ENCODE measurements at places on chromosomes 3 and 15. TPM values are rescaled to one million over a fixed set of nuclear protein-coding genes. Genes with fewer than 3 reads are reported as not detected.

- DNase-seq: no peak
Measured at GRCh38 chr15:31294067-31294466, 32.6 kb upstream of the KLF13 start.

DZIP3 gene
- 5.9 TPM for total RNA-seq

MASP1 gene
- not detected for total RNA-seq

XCR1 gene
- total RNA-seq: not detected

DNA sequence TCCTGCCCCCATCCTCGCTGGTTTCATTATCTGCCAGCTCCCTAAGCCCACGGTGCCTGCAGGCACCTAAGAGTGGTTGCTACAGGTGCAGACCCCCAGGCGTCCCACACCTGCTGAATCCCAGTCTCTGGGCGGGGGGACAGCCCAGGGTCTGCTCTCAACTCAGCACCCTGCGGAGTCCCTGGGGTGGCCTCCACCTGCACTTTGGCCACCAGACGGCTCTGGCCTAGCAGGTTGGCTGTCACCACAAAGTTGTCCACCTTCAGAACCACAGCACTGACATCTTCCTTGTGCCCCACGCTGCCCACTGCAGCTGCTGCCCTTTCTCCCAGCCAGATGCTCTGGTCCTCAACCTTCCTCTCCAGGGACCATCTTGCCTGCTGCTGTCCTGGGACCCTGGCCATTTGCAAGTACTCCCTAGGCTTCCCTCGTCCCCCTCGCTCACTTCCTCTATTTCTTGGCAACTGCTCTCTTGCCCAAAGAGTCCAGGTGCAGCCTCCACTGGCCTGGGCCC, 34.9 kb upstream of the SNRPA1 start:
- DNase-seq: no peak

DNA sequence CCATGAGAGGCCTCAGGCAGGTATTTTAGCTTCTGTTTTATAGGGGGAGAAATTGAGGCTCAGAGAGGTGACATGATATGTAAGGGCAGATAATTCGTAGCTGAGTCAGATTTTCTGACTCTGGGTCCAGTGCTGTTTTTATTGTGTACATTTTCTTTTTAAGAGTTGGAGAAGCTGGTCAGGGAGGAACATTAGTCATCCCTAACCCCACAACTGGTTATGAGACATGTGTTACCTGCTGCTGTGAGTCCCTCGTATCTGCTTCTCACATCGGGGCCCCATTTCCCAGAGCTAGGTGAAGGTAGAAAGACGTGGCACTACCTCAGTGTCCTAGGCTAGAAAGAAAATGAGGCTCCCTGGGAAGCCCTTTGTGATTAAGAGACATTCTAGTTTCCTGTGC, 28.6 kb downstream of the GALNT15 start:
- DNase-seq: no peak

DNA sequence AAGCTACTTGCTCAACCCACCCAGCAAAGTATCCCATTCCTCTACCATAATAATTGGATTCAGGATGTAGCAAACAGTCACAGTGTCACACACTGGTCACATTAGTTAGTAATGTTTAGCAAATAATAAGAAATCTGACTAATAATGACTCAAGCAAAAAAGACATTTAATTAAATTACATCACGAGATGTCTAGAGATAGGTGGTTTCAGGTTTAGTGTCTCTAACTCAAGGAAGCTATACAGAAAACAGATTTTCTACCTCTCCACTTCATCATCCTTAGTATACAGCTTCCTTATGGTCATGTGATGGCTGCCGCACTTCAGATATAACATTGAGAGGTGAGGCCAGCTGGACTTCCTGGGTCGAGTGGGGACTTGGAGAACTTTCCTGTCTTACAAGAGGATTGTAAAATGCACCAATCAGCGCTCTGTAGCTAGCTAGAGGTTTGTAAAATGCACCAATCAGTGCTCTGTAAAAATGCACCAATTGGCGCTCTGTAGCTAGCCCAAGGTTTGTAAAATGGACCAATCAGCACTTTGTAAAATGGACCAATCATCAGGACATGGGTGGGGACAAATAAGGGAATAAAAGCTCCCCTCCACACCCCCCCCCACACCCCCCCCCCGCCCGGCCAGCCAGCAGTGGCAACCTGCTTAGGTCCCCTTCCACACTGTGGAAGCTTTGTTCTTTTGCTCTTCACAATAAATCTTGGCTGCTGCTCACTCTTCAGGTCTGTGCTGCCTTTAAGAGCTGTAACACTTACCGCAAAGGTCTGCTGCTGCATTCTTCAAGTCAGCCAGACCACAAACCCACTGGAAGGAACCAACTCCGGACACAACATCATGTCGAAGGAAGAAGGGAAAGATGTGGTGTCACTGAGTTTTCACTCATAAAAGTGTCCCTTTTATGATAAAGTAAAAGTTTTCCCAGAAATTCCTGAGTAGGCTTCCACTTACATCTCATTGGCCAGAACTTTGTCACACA, 24.9 kb upstream of the ARPIN start:
- no peak for DNase-seq

DNA sequence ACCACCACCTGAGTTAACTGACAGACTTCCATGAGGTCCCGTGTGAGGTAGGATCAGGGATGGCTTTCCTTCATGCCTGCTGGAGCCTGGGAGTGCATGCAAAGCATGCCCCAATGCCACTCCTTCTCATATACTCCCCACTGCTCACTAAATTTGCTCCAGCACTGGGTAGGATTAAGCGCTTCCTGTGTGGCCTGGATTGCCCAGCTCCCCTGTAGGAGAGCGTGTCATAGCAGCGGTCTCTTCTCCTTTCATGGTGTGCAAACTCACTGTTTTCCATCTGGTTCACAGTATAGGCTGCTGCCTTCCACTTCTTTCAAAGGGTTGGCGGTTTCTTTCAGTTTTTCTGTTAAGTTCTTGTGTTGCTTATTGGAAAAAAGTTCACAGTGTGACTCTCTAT, 34.1 kb upstream of the ABI3BP start:
- no peak for DNase-seq

GATA2 gene
- total RNA-seq: 4.0 TPM

KIF7 gene
- total RNA-seq: 6.1 TPM

DNA sequence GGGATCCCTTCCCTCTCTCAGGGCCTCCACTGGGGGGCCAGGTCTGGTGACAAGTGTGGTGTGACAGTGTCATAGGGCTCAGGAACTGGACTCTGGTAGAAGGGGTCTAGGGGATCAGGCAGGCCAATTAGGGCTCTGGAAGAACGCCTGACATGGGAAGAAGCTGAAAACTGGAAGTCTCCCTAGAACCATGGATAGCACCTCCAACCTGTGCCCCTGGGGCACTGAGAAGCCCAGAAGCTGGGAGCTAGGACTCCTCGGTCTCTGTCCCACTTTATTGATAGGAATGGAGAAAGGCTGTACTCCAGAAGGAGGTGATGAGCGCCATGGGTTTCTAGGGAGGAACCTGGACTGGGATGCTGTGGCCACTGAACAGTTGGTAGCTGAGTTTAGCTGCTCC, 30.7 kb downstream of the INSYN1 start:
- DNase-seq: no peak

- DNase-seq: no peak
Measured at GRCh38 chr3:48788544-48789162, 59.0 kb downstream of the PRKAR2A start.

DNA sequence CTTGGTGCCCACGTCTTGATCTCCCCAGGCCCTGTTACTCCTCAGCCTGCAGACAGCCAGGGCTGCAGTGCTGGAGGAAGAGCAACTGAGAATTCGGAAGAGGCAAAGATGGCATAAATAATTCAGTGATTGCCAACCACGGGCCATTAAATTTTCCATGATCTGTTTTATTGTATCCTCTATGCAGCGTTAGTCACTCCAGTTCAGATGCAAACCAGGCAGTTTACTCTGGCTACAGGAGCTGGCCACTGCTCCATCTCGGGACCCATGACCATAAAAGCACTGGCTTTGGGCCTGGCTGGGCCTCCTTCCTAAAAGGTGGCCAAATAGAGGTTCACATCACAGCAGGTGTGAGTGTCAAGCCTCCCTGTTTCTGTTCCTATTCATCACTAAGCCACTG, 137.6 kb upstream of the TLE3 start:
- no peak for DNase-seq

- no peak for DNase-seq
Measured at GRCh38 chr3:44894485-44894884, 20.1 kb downstream of the TGM4 start.

SCN11A gene
- not detected for total RNA-seq

SLC28A1 gene
- not detected for total RNA-seq

DNA sequence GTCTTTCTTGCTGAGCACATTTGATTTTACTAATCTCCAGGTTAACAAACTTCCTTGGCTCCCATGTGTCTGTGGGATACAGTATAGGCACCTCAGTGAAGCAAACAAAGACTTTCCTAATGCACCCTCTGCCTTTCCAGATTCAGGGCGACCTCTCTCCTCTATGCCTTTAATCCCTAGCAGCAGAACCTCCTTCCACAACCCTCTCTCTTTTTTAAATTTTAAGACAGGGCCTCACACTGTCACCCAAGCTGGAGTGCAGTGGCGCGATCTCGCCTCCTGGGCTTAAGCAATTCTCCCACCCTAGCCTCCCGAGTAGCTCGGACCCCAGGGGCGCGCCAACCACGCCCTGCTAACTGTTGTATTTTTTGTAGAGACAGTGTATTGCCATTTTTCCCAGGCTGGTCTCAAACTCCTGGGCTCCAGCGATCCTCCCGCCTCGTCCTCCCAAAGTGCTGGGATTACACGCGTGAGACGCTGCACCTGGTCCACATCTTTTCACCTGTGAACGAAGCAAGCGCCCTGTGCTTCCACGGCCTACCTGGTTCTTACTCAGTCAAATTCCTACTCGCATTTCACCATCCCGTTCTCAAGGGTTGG, 1.7 kb upstream of the HACD3 start:
- no peak for DNase-seq

TBL1XR1 gene
- 68.3 TPM for total RNA-seq

DNAH12 gene
- not detected for total RNA-seq

- no peak for DNase-seq
Measured at GRCh38 chr3:128597900-128598299, 52.7 kb downstream of the RPN1 start.

DNA sequence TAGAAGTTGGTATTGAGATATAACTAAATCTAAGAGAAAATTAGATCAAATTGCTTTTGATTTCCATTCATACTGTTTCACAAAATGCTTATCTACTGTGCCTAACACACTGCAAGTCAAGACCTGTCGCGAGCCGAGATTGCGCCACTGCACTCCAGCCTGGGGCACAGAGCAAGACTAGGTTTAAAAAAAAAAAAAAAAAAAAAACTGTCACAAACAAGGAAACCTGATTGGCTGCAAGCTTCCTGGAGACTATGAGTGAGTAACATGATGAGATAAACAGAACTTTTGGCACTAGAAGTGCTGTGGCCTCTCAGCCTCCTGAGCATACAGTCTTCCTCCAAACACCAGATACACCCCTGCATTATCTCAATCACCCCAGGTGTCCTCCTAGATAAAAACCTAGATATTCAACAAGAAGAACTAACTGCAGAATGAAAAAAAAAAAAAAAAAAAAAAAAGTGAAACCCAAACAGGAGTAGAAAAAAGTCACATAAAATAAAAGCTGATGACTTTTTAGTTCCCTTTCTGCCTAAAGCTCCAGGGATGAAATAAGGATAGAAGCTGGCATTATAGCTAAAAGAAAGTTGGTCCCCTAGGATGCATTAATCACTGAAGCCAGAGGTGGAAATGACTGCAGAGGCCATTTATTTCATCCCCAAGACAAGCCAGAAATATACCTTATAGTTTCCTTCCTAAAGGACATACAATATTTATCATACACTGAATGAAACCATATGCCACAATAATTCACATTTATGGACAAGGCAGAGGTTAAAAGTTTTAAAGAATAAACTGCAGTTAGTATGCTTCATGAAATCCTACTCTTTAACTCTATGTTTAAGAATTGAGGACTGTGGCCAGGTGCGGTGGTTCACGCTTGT, 82.4 kb downstream of the P3H2 start:
- peak; percentile 52 for DNase-seq

- no peak for DNase-seq
Measured at GRCh38 chr3:149292666-149293065, 40.8 kb downstream of the TM4SF18 start.

GRCh38 chr15:27358751-27359434, 387.9 kb downstream of the GABRG3 start:
- DNase-seq: no peak

GRCh38 chr15:51561271-51561670, 61.3 kb downstream of the DMXL2 start:
- DNase-seq: no peak

GRCh38 chr3:11641316-11641682, 2.4 kb downstream of the VGLL4 start:
- DNase-seq: no peak

GRAMD2A gene
- 1.8 TPM for total RNA-seq

DNA sequence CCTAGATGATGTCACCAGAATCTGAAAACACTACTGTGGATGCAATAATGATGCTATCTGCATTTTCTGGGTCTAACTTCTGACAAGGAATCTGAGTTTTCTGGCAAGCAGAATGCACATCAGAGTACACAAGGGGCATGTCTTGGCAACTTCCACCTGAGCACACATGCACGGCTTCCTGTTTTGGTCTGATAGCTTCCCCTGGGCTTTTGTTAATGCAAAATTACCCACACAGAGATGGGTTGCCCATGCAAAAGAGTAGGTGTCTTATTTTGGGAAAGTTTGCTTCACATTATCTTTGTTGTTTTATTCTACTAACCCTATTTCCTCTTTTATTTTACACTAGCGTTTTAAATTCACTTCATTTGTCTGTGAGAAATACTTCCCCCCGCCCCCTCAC, 74.2 kb upstream of the SATB1 start:
- no peak for DNase-seq

TAGLN3 gene
- total RNA-seq: 5.7 TPM

- peak; percentile 84 for DNase-seq
Measured at GRCh38 chr3:196793246-196793645, 53.6 kb downstream of the PAK2 start.

DNA sequence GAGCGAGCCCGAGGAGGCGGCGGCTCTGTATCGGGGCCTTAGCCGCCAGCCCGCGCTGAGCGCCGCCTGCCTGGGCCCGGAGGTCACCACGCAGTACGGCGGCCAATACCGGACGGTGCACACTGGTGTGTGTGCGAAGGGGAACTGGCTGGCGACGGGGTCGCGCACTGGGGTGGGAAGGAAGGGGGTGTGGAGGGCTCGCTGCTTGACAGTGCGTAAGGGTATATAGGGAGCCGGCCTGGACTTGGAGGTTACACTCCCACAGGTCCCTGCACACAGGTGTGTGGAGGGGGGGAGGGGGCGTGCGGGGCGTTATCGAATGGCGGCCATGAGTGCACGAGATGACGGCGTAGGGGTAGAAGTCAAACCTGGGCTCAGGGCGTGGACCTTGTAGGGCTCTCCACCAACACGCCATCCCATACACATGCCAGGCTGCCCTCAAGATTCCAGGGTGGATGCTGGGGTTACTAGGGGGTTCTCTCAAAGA, 389 bp downstream of the APEH start:
- no peak for DNase-seq

C3orf62 gene
- 0.92 TPM for total RNA-seq

DNA sequence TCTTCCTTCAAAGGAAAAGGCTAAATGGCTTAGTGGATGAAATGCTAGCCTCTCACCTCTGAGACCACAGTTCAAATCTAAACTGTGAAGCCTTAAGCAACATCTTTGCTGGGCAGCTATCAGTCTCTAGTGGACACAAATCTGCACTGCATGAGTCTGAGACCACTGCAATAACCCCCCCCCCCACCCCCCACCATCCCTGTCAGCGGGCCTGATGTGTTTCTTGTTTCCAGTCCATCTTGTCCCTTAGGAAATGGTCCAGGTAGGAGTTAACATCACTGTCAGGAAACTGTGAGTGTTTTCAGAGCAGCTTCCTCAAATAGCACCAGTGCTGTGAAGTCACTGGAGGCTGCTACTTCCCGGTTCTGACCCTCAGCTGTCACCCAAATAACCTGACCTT, 140.6 kb upstream of the TMCO5A start:
- no peak for DNase-seq

DGKG gene
- total RNA-seq: 1.0 TPM

TRIM69 gene
- 7.7 TPM for total RNA-seq

VGLL3 gene
- total RNA-seq: 7.9 TPM
